ENCODE measurements at places on chromosomes 2 and 18.

DNA sequence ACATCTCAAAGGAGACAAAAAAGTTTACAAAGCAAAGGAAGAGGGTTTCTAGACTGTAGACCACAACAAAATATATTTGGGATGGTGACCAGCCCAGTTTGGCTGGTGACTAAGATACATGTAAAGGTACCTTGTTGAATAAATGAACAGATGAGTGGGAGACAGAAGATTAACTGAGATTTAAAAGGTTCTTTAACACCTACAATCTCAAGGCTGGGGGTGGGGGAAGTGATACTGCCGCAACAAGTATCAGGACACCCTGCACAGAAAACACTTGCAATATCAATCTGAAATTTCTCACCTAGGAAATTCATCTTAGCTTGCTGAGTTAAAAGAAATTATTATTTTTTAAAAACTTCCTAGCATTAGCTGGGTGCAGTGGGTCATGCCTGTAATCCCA is 8.3 kb downstream of the RNF149 start:
- DNase-seq, result no peak

GRCh38 chr2:23567161-23567756 is 182.3 kb downstream of the KLHL29 start:
- DNase-seq, result peak; percentile 73

DNA sequence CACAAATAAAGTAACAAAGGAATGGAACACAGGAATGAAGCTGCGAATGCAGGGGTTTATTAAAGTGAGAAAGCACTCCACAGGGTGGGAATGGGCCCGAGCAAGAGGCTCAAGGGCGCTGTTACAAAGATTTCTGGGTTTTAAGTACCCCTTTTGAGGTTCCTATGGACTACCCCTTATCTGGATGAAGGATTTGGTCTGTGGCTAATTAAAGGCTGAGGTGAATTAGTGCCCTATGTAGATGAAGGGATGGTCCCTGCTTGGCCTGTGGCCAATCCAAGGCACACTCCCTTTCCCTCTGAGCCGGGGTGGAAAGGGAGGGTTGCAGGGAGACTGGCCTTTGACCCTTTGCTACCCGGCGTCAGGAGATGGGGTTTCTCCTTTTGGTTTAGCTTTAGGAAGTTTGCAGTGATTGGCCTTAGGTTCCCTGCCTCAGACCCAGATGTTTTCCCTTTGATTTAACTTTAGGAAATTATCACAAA is 47.5 kb upstream of the CNGA3 start:
- no peak for DNase-seq

GRCh38 chr2:29247336-29247914 is 132.2 kb downstream of the CLIP4 start:
- no peak for DNase-seq

- no peak for DNase-seq
These were observed 143.3 kb downstream of the ZFP36L2 start for GRCh38 chr2:43082903-43083677.

GRCh38 chr2:173590276-173590861 is 235.7 kb downstream of the CDCA7 start:
- no peak for DNase-seq

All from kidney (tissue), 22 donors.